Activated CD8-positive, alpha-beta memory T cell treated with anti-CD3 and anti-CD28 coated beads for 1 hour (primary cell): ENCODE measurements at places on chromosomes 5 and 9.

GRCh38 chr5:149886692-149887470 is 57.7 kb downstream of the PDE6A start:
- no peak for DNase-seq

- no peak for DNase-seq
Measured at GRCh38 chr5:105953616-105954015, 1717.1 kb downstream of the EFNA5 start.

- no peak for DNase-seq
Measured at GRCh38 chr5:64773533-64773932, 4.8 kb downstream of the CWC27 start.

DNA sequence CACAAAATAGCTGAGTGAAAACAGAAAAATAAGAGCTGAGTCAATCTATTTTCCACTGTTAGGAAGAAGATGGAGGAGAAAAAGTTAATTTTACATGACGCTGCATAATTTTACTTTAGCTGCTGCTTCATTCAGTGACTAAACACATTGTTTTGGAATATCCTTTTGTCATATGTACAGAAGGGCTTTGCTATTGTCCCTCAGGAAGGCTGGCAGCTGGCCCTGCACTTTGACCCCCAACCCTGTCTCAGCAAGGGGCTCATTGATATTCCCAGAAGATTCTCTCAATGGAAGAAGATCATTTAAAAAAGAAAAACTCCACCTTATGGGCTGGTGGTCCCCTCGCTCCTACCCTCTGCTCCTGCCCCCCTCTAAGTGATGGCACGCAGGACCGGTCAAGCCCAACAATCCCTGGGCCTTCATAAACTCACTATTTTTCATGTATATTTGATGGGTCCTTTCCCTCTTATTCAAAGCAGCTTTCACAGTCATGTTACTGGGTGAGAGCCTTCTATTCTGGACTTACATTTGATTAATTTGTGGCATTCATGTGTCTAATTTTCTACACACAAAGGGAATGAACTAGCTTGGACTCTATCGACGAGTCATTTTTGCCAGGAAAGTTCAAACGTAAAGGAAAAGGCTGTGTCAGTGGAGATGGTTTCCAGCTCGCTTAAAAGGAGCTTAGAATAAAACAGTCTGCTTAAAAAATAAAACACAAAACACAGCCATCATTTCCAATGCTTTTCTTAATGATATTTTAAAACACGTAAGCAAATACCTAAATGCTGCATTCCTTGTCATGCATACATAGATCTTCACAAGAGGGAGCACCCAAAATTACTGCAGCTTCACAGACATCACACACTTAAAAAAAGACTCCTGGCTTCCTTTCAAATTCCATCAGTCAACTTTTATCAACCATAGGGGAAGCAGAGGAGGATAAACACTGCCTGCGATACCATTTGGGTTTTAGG is 104.7 kb downstream of the EFNA5 start:
- DNase-seq: no peak

DNA sequence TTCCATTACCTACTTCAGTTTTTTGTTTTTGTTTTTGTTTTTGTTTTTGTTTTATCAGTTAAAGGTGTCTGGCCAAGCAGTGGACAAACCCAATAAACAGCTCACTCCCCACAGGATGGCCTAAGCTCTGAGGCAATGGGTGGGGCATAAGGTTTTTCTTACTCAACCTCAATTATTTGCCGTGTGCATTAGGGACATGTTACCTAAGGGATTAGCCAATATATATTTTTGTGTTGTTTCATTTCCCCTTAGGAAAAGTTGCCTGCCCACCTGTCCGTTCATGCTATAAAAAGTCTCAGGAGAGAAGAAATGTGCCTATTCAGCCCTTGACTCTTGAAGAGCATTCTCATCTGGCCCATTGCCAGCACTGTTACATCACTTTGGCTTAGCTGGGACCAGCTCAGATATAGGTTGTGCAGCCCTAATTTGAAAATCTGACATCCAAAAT is 7.3 kb downstream of the SH3RF2 start:
- no peak for DNase-seq

- DNase-seq: no peak
Measured at GRCh38 chr9:112809906-112810305, 59.3 kb downstream of the SNX30 start.

- DNase-seq: no peak
Measured at GRCh38 chr5:112693301-112693700, 44.4 kb upstream of the APC start.
